Vagina (tissue), 2 donors: ENCODE measurements at places on chromosomes 1 and 21. TPM values are rescaled to one million over a fixed set of nuclear protein-coding genes. Genes with fewer than 3 reads are reported as not detected.

C1QB gene
- total RNA-seq, result 287 TPM

PEAR1 gene
- 11.5 TPM for total RNA-seq

TMIGD3 gene
- total RNA-seq, result 2.9 TPM

TCHHL1 gene
- total RNA-seq, result not detected

CDK18 gene
- 27.0 TPM for total RNA-seq

KLHL17 gene
- 19.6 TPM for total RNA-seq

CD1E gene
- total RNA-seq, result 2.5 TPM

TMEM81 gene
- 3.9 TPM for total RNA-seq

SMIM1 gene
- not detected for total RNA-seq

SCMH1 gene
- total RNA-seq, result 35.1 TPM

LDLRAD1 gene
- not detected for total RNA-seq

GNG12 gene
- 71.5 TPM for total RNA-seq

ST6GALNAC5 gene
- total RNA-seq, result 9.6 TPM

MYOG gene
- not detected for total RNA-seq

SLAMF9 gene
- total RNA-seq, result not detected

KIRREL1 gene
- total RNA-seq, result 34.9 TPM

ZNF648 gene
- total RNA-seq, result not detected

OR2T35 gene
- total RNA-seq, result not detected

TAS1R3 gene
- 0.74 TPM for total RNA-seq

CYP4A22 gene
- total RNA-seq, result not detected

PAFAH2 gene
- 7.1 TPM for total RNA-seq

RNF187 gene
- 36.8 TPM for total RNA-seq

SYF2 gene
- total RNA-seq, result 28.7 TPM

TOR1AIP2 gene
- total RNA-seq, result 53.8 TPM

CD1D gene
- total RNA-seq, result 0.49 TPM

RAB3GAP2 gene
- 16.9 TPM for total RNA-seq

RXRG gene
- not detected for total RNA-seq

KCNQ4 gene
- 2.0 TPM for total RNA-seq

NEXN gene
- 20.1 TPM for total RNA-seq

CFH gene
- total RNA-seq, result 36.8 TPM

GSTM4 gene
- total RNA-seq, result 36.1 TPM

PDZK1 gene
- total RNA-seq, result 0.49 TPM

CLCNKA gene
- total RNA-seq, result 0.25 TPM

ADORA3 gene
- 5.2 TPM for total RNA-seq

GPR52 gene
- 2.7 TPM for total RNA-seq

COL9A2 gene
- 7.1 TPM for total RNA-seq

SPEN gene
- total RNA-seq, result 55.2 TPM

TCP10L gene
- total RNA-seq, result not detected

VANGL2 gene
- 11.0 TPM for total RNA-seq

FMO4 gene
- total RNA-seq, result 0.98 TPM

AMY2A gene
- total RNA-seq, result not detected

CRABP2 gene
- 97.7 TPM for total RNA-seq

FOXO6 gene
- 1.7 TPM for total RNA-seq

SPRR2A gene
- 74.6 TPM for total RNA-seq

INSRR gene
- total RNA-seq, result not detected
